Lung (tissue), 17 donors: ENCODE measurements at places on chromosomes 2 and 18. TPM values are rescaled to one million over a fixed set of nuclear protein-coding genes. Genes with fewer than 3 reads are reported as not detected.

Gene GLI2
- total RNA-seq: 9.2 TPM

DNA sequence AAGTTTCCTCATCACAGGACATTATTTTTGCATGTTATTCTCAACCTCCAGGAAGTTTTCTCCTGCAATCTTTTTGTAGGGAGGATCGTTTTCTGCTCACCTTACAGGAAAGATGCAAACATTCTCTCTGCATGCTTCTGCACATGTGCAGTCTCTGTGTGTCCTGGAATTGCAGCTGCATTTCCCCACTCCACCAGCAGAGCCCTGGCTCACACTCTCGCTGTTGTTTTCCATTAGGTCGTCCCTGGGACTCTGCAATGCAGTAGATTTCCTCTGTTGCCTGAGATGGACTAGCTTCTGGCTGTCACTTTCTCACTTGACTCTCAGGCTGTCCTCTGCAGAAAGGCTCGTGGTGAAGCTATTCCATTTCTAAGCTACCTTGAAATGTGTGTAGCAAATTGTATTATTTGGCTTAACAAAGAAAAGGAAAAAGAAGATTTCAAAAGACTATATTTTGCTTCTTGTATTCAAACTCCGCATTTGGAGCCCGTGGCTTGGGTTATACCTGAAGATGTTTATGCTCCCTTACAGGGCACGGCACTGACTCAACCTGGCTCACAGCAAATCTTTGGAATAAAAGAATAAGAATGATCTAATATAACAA, 346.7 kb downstream of the RAD51AP2 start:
- no peaks in the 10 kb centered on the region for H3K36me3 ChIP-seq
- no peak overlapping the region for H3K4me3 ChIP-seq
- no peaks in the 10 kb centered on the region for H3K4me1 ChIP-seq
- no peaks in the 10 kb centered on the region for H3K27me3 ChIP-seq
- DNase-seq: peak; percentile 49

GRCh38 chr2:207734264-207734635, 22.8 kb downstream of the CCNYL1 start:
- H3K36me3 ChIP-seq: no peaks in the 10 kb centered on the region
- H3K4me1 ChIP-seq: no peaks in the 10 kb centered on the region
- no peaks in the 10 kb centered on the region for H3K27me3 ChIP-seq
- no peak overlapping the region for H3K27ac ChIP-seq

GRCh38 chr2:201784563-201784962, 3.8 kb upstream of the ALS2 start:
- H3K27ac ChIP-seq: no peak overlapping the region
- peaks cover 3% of the 10 kb centered on the region for H3K27me3 ChIP-seq
- no peak for DNase-seq
- no peak overlapping the region for H3K4me3 ChIP-seq
- peaks cover 5% of the 10 kb centered on the region for H3K4me1 ChIP-seq

Gene IGFBP5
- total RNA-seq: 196 TPM

DNA sequence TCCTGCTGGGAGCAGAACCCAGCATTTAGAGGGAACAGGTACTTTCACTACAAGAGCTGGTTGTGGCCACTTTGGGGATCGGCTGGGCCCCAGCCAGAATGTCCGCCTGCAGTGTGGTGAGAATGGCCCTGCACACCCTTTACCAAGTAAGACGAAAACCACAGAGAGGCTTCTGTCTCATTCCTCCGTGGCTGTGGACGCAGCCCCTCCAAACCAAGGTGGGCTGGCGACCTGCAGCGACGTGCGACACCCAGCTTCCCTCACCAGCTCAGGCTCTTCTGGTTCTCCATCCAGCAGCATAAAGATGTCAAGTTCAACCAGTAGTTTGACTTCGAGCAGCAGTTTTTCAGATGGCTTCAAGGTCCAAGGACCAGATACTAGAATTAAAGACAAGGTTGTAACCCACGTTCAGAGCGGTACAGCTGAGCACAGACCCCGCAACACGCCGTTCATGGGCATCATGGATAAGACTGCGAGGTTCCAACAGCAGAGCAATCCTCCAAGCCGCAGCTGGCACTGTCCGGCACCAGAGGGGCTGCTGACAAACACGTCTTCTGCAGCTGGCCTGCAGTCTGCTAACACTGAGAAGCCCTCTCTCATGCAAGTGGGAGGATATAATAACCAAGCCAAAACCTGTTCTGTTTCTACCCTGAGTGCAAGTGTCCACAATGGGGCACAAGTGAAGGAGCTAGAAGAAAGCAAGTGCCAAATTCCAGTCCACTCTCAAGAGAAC, 56.2 kb downstream of the WDSUB1 start:
- H3K36me3 ChIP-seq: peaks cover 8% of the 10 kb centered on the region
- DNase-seq: no peak
- H3K4me3 ChIP-seq: no peak overlapping the region
- H3K4me1 ChIP-seq: peaks cover 11% of the 10 kb centered on the region
- no peaks in the 10 kb centered on the region for H3K27me3 ChIP-seq

- H3K27ac ChIP-seq: no peak overlapping the region
- H3K36me3 ChIP-seq: no peaks in the 10 kb centered on the region
- H3K4me1 ChIP-seq: no peaks in the 10 kb centered on the region
- DNase-seq: no peak
These were observed 57.0 kb downstream of the KIF1A start for GRCh38 chr2:240762971-240763370.

- no peaks in the 10 kb centered on the region for H3K27me3 ChIP-seq
- H3K36me3 ChIP-seq: peaks cover 6% of the 10 kb centered on the region
- no peak for DNase-seq
- H3K27ac ChIP-seq: no peak overlapping the region
- H3K4me1 ChIP-seq: peaks cover 4% of the 10 kb centered on the region
- H3K4me3 ChIP-seq: no peak overlapping the region
These were observed 208.1 kb upstream of the RASGRP3 start for GRCh38 chr2:33268246-33268831.

DNA sequence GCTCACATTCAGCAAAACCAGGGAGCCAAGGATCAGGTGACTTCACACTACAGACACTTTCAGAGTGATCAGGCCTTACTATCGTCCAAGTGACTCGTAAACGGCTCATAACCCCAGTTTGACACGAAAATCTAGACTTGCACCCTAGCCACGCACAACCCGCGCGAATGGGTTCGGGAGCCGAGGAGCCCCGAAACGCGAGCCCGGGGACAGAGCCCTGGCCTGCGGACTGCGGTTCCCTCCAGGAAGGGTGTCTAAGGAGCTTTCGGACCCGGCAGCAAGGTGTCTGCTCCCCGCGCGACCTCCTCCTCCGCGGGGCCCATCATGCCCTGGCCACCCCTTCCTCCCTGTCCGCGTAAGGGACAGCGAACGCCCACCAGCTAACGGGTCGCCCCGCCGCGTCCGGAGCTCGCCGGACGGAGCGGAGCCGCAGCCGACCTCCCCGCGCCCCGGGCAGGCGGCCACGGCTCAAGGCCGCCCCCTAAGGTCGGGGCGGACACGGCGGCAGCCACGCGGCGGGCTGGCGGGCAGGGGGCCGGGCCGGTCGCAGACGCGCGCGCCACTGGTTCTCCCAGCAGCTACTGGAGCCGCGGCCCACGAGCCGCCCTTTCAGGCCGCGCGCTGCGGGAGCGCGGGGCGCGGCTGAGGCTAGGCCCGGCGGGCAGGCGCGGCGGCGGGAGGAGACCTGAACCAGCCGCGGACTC, 575 bp downstream of the ATL2 start:
- peak overlapping the region; percentile 100 for H3K27ac ChIP-seq
- H3K36me3 ChIP-seq: no peaks in the 10 kb centered on the region
- DNase-seq: peak; percentile 76

Gene CNRIP1
- total RNA-seq: 13.6 TPM

Gene KCNK3
- 27.7 TPM for total RNA-seq

Gene PHOSPHO2
- total RNA-seq: 3.6 TPM
